Frontal cortex (tissue), 4 donors: ENCODE measurements at places on chromosomes 5 and 9. TPM values are rescaled to one million over a fixed set of nuclear protein-coding genes. Genes with fewer than 3 reads are reported as not detected.

DNA sequence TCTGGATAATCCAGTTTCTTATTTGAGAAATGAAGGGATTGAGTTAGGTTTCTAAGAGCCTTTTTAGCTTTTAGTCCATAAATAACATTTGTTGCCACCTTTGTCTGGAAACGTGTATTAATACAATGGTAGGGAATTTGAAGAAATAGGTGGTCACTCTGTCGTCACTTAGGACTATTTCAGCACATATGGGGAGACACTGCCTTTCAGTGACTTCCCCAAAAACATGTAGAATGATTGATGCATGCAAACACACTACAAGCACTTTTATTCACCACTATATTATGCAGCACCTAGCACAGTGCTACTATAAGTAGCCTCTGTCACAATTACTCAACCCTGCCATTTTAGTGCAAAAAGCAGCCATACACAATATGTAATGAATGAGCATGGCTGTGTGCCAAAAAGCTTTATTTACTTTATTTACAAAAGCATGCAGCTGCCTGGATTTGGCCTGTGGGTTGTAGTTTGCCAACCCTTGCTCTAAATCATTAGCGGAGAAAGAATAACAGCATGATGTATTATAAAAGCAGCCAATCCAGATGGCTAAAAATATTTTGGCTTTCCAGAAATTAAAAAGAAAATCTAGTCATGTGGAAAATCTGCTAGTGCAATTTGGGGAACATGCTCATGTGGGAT, 154.2 kb upstream of the HMHB1 start:
- DNase-seq = no peak

DNA sequence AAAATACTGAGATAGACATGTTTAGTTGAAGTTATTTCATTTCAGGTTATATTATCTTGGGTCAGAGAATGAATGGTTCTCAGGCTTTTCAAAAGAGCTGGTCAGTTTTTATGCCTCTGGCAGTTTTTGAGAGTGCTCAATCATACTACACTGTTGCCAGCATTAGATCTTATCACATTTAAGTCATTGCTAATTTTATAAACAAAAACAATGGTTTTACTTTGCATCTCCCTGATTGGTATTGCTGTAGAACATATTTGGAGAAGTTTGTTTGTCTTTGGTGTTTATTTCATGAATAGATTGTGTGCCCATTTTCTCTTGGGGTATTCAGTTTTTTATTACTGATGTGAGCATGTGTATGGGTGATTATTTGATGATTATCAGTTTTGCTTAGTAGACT, 1.5 kb downstream of the CATSPER3 start:
- no peak for DNase-seq

The TEX10 gene
- 55.0 TPM for total RNA-seq

The IL5 gene
- total RNA-seq = not detected

The QRFP gene
- total RNA-seq = under 0.01 TPM

The SLC6A18 gene
- not detected for total RNA-seq

The C5orf58 gene
- total RNA-seq = not detected

The SLC4A9 gene
- total RNA-seq = under 0.01 TPM
